Glutamatergic neuron (in vitro differentiated cells): ENCODE measurements at places on chromosomes 5 and 9.
A peak's percentile ranks its signal among the peaks of the same experiment; 100 is the strongest.

GRCh38 chr5:17189381-17190036 lies 27.9 kb upstream of the BASP1 start:
- DNase-seq, result peak; percentile 88

- no peak for DNase-seq
These were observed 24.7 kb downstream of the AMBP start for GRCh38 chr9:114053246-114054005.

GRCh38 chr9:86562691-86563090 lies 208.5 kb upstream of the TUT7 start:
- no peak for DNase-seq

GRCh38 chr5:163658702-163659567 lies 153.5 kb downstream of the MAT2B start:
- peak; percentile 24 for DNase-seq

- DNase-seq, result no peak
These were observed 1.5 kb upstream of the FXN start for GRCh38 chr9:69034071-69034470.

DNA sequence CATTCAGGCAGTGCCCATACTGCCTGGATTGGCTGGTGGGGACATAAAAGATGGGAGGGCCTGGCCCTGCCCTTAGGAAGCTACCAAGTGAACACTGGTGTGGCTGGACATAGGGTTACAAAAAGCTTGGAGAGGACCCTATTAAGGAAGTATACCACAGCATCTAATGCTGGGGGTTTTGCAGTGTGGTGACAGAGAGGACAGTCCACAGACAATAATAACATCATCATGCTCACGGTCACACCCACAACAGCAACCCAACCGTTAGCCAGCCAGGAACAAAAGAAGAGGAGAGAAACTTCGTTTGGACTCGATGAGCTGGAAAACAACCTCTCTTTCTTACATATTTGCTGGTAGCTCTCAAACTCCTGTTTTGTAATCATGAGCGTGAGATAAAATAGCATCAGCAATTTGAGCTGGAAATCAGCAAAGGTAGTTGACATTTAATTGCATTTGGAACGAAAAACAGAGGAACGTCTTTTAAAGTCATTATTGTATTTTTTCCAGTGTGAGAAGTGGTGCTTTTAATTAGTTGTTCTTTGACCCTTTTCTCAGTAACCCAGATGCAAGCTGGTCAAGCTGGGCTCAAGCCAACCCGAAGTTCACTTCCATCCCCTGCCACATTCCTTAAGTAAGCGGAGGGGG lies 73.4 kb downstream of the NSG2 start:
- no peak for DNase-seq

DNA sequence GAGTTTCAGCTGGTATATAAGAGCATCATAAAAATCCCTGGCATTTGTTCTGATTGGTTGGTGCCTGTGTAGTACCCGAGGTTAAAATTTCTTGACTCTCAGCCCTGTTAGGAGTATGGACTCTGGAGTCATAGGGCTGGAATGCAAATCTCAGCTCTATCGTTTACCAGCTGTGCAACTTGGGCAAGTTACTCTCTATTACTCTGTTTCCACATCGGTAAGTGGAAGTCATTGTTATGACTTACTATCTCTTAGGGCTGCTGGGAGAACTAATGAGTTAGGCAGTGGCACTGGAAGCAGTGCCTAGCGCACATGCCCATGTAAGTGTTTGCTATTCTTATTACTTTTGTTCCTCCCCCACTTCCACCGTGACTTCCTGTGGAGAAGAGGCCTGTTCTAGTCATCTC lies 141.6 kb downstream of the BOD1 start:
- DNase-seq, result no peak

GRCh38 chr5:150081541-150082283 lies 4.6 kb downstream of the CSF1R start:
- no peak for DNase-seq

- peak; percentile 62 for DNase-seq
These were observed 676.5 kb downstream of the DMRTA1 start for GRCh38 chr9:23123048-23123632.

DNA sequence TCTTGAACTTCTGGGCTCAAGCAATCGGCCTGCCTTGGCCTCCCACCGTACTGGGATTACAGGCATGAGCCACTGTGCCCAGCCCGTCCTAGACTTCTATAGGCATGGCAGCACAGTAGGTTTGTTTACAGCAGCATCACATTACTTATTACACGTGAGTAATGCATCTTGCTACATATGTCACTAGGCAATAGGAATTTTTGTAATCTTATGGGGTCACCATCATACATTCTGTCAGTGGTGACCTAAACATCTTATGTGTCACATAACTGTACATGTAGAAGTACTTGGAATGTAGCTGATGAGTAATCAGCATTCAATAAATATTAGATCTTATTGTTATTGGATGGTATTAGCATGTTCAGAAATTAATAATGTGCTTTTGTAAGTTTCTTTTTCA lies 22.9 kb upstream of the ABCA1 start:
- DNase-seq, result no peak
